ENCODE measurements at places on chromosomes 12 and 14. TPM values are rescaled to one million over a fixed set of nuclear protein-coding genes. Genes with fewer than 3 reads are reported as not detected.

Gene LBHD2
- not detected for total RNA-seq

Gene NCAPD2
- 195 TPM for total RNA-seq

Gene IRF9
- total RNA-seq, result 242 TPM

Gene KRT82
- total RNA-seq, result not detected

Gene CACNA1C
- total RNA-seq, result 0.08 TPM

Gene NGB
- not detected for total RNA-seq

Gene RHEBL1
- 9.5 TPM for total RNA-seq

Gene OR4E2
- total RNA-seq, result not detected

Gene NRIP2
- total RNA-seq, result not detected

- no peak for DNase-seq
Measured at GRCh38 chr14:75121552-75121951, 5.3 kb downstream of the NEK9 start.

DNA sequence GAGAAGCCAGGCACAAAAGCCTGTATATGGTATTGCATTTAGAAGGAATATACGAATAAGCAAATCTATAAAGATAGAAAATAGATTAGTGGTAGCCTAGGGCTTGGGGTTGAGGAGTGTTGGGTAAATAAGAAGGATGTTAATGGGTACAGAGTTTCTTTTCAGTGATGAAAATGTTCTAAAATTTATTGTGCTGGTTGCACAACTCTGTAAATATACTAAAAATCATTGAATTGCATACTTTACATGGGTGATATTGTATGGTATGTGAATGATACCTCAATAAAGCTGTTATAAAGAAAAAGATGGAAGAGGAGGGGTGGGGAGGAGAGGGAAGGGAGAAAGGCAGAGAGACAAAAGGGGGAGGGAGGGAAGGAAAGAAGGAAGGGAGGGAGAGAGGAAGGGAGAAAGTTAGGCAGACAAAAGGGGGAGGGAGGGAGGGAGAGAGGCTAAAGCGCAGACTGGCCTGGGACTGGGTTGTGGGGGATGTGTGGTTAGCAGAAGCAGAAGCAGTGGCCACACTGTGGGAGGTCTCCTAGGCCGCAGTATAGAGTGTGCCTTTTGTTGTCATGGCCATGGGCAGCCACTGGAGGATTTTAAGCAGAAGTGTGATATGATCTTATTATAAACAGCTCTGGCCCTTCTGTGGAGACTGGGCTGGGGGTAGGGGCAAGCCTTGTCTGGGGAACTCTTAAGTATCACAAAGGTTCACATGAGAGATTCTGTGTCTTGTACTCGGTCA, 73.6 kb upstream of the ELK3 start:
- no peak for DNase-seq

DNA sequence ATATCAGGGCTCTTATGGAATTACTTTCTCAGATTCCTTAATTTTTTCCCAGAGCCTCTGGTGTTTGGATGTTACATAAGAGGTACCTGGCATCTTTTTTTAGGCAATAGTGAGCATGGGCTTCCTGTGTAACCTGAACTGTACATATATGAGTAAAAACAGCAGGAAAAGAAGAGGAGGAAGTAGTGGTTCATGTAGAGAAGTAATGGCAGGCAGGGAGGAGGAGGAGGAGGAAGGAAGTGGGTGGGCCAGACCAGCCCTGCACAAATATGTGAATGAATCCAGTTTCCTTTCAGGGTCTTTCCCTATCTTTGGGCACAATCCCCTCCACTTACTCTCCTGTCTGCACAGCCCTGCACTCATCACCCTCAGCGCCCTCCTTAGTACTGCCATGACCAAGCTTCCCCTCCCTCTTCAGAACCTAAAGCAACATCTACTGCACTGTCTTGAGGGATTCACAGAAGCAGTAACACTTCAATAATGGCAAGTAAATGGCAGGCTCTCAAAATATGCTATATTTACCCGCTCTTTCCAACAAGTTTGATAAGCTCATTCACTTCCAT, 40.9 kb upstream of the GSG1 start:
- DNase-seq, result peak; percentile 34

DNA sequence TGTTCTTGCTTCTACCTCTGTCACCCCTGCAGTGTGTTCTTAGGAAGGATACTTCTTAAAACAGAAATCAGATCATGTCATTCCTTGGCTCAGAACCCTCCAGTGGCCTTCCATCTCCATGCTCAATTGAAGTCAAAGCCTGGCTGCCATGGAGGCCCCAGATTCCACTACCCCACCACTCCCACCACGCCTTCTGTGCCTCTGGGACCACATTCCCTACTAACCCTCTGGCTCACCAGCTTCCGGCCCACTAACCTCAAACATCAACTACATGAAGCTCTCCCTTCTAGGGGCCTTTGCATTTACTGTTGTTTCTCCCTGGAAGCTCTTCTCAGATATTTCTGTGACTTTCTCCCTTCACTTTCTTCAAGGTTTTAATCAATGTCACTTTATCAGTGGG, 76.1 kb upstream of the REP15 start:
- no peak for DNase-seq

GRCh38 chr14:27688841-27689444, 1077.6 kb upstream of the FOXG1 start:
- DNase-seq, result no peak

- peak; percentile 92 for DNase-seq
Measured at GRCh38 chr14:105999361-106000028, 473.1 kb downstream of the TMEM121 start.

DNA sequence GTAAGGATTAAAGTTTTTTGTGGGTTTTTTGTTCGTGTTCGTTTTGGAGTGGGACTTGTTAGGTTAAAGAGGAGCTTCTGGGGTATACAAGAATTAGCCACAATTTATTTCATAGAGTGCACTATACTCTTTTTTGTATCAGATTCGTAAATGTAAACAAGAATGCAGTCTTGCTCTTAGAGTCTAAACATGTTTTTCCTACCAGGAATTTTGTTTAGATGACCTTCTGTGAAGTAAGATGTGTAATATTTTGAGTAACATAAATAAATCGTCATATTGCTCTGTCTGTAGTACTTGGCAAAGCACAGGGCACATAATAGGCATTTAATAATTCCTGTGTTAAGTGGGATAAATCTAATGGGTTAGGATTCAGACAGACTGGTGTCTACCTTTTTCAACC, 9.6 kb downstream of the CNOT2 start:
- no peak for DNase-seq

DNA sequence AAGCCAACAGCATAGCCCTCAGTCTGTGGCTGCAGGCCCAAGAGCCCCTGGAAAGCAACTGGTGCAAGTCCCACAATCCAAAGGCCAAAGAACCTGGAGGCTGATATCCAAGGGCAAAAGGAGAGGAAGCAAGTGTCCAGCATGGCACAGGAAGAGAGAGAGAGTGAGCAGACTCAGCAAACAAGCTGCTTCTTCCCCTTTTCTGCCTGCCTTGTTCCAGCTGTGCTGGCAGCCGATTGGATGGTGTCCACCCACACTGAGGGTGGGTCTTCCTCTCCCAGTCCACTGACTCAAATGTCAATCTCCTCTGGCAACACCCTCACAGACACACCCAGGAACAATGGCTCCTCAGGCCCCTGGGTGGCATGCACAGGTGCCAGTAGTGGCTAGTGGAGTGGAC, 33.5 kb downstream of the SMCO2 start:
- DNase-seq, result no peak

- no peak for DNase-seq
Measured at GRCh38 chr12:105222726-105223351, 13.1 kb downstream of the APPL2 start.

GRCh38 chr12:89245090-89245489, 107.2 kb downstream of the DUSP6 start:
- DNase-seq, result peak; percentile 83

GRCh38 chr12:27751386-27752047, 28.5 kb upstream of the KLHL42 start:
- no peak for DNase-seq

DNA sequence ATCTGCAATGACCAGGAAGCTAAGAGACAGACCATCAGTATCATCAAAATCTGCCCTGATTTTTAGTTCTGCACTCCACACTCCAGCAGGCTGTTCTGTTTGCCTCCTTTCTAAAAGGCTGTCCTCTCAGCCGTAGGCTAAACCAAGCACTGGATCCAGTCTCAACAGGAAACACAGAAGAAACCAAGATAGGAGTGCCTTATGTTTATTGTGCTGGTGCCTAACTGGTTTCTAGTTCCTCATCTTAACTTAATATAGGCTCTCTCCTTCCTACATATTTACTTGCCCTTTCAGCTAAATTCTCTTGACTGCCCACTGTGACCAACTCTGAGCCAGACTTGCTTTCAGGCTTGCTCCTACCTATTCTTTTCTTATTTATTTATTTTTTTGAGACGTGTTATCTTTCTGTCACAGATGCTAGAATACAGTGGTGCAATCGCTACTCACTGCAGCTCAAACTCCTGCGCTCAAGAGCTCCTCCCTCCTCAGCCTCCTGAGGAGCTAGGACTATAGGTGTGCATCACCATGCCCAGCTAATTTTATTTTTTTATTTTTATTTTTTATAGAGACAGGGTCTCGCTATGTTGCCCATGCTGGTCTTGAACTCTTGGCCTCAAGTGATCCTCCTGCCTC, 30.8 kb downstream of the GALNT4 start:
- no peak for DNase-seq

- no peak for DNase-seq
Measured at GRCh38 chr14:105219043-105219612, 29.2 kb upstream of the BTBD6 start.

DNA sequence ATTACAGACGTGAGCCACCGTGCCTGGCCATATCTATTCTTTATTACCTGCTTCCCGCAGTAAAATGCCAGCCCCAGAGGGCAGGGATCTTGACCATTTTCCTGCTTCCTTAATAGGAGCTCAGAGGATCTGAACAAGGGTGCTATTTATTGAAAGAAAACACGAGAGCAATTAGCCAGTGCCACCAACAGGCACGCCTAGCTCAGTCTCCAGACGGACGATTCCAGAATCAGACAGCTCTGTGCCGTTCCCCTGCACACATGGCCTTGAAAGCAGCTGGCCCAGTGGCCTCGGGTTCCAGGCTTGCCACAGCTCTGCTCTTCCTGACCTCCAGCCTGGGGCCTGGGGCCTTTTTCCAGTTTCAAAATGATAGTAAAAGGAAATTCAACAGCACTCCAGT, 135.2 kb upstream of the RFLNA start:
- DNase-seq, result no peak

GRCh38 chr14:93976477-93977057, at the start of gene ASB2:
ASB2 (minus strand) TSS chr14:93976570; CDS start chr14:93964539, 12,031 bp downstream.
- peak; percentile 36 for DNase-seq

DNA sequence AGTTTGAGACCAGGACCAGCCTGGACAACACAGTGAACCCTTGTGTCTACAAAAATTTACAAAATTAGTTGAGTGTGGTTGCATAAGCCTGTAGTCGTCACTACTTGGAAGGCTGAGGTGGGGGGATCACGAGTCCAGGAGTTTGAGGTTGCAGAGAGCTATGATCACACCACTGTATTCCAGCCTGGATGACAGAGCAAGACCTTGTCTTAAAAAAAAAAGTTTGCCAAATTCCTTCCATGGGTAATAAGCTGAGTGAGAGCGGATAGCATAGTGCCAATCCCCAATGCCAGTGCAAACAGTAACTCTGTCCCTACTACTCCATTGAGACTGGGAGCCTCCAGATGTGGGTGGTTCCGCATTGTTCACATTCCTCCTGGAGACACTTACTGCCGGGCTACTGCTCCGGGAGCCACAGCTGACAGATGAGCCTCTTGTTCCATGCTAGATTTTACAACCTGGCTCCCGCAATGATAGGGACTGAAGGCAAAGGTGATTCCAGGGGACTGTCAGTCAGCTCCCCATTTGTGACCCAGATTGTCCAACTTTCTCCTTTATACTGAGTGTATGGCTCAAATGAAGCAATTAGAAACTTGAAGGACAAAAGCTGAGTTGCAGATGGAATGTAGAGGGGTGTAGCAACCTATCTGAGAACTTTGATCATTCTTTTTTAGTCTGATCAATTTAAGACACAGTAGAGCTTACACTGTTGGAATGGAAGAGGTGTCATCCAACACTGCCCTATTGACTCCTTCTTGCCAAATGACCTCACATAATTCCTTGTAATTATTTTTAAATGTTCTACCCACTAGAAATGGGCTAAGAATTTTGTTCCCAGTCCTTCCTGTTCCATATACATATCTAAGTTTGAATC, 13.4 kb upstream of the FRMD6 start:
- DNase-seq, result no peak

DNA sequence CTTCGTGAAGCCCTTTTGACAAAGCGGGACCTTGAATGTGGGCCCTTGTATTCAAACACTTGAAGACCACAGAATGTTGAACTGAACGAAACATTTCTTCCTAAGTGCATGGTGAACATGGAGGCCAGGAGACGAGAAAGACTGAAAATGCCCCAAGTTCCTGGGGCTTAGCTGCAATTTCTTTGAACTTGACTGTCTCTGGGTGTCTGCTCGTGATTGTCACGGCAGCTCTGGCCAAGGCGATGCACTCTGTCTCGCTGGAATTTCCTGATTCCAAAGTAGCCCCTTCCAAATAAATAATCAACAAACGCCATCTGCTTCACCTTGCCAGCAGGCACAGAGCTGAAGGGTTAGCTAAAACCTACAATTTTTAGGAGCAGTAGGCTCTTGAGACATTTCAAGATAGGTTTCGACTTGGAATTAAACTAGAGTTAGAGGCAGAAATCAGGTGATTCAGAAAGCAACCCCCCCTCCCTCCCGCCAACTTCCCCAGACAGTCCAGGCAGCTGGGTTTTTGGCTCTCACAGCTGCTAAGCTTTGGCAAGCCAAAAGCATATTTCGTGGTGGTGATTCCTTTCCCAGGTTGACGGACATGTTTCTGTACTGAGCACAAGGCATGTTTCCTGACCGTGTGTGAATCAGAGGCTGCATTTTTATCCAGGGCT, 13.5 kb upstream of the IRF2BPL start:
- no peak for DNase-seq

- DNase-seq, result no peak
Measured at GRCh38 chr12:15794836-15795235, 5.6 kb upstream of the EPS8 start.

DNA sequence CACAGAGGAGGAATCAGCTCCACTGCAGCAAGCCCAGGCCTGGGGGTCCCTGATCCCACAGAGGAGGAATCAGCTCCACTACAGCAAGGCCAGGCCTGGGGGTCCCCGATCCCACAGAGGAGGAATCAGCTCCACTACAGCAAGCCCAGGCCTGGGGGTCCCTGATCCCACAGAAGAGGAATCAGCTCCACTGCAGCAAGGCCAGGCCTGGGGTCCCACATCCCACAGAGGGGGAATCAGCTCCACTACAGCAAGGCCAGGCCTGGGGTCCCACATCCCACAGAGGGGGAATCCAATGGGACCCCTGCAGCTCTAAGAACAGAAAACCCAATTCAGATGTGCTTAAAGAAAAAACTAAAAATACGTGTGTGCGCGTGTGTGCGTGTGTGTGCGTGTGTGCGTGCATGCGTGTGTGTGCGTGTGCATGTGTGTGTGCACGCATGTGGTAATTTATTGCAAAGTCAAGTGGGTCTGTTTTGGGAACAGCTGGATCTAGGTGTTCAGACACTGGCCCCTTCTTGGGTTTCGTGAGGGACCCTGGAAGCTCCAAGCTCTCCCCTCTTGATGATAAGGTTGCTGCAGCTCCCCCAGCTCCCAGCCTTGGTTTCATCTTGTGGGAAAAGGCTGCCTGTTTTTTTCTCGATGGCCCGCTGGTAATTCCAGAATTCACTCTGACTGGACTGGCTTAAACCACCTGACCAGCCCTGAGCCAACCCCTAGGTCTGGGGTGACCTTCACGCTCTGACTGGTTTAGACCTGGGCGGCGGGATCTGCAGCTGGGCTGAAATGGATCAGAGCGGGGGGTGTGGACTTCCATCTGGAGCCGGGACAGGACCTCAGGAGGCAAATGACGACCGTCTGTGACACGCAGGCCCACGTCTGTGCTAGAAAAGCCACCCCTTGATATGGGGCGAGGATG, 47.1 kb downstream of the GALNT9 start:
- no peak for DNase-seq

GRCh38 chr12:99809909-99810308, 162.4 kb downstream of the GARIN6 start:
- no peak for DNase-seq

Data from activated CD8-positive, alpha-beta T cell treated with anti-CD3 and anti-CD28 coated beads, Interleukin-2, amount 10 ng/mL, durations not matched to agents 7 days and 5 days (primary cell).